Muscle of back (tissue), 13 donors: ENCODE measurements at places on chromosomes 1 and 21.

- DNase-seq = peak; percentile 11
Measured at GRCh38 chr1:248404024-248404423, 1.2 kb downstream of the OR2T1 start.

GRCh38 chr1:112849425-112850033, 106.5 kb downstream of the SLC16A1 start:
- peak; percentile 75 for DNase-seq

GRCh38 chr21:34195335-34195734, 122.0 kb downstream of the MRPS6 start:
- no peak for DNase-seq

DNA sequence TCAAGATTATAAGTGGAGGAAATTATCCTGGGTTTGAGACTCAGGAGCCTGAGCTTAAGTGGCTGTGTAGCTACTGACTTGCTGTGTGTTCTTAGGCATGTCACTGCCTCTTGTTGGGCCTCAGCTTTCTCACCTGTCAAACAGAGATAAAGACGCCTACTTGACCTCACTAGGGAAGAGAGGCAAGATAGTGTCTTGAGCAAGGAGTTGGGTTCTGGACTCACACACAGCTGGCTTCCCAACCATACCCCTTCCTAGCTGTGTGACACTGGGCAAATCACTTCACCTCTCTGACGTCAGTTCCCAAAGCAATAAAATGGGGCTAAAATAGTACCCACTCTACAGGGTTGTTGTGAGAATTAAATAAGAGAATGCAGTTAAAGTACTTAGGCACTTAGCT, 11.6 kb upstream of the EPB41 start:
- no peak for DNase-seq

DNA sequence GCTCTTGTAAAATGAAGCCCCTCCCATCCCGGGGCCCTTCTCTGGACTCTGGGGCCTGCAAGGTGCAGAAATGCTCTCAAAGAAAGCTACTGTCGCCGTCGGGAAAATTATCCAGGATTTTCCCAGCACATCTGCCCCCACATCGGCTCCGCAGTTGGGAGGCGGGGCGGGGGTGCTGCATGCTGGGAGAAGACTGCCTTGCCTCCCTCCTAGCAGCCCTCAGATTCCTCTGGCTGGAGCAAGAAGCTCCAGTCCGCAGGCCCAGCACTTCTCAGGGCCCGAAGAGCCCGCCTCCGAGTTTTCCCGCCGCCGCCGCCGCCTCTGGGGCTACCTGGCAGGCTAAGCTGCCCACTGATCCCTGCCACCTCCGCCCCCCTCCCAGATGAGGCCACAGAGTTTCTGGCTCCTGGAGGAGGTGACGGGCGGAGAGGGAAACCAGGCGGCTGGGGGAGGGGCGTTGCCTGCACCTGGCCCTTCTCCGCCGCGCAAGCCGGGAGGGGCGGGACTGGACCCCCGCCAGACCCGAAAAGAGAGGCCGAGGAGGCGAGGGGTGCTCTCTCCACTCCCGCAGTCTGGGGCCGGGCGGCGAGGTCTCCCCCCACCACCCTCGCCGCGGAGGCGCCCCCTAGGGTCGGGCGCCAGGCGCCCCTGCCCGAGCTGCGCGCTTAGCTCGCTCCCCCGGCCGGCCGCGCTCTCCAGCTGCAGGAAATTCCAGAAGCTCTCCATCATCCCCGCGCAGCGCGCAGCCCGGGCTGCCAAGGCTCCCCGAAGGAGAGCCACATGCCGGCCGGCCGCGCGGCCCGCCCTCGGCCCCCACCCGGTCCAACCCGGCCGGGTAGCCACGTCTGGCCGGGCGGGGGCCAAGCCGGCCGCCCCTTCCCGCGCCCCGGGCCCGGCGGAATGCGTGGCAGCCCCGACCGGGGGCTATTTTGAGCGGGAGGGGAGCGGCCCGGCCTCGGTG, 28.8 kb downstream of the AHDC1 start:
- peak; percentile 96 for DNase-seq

DNA sequence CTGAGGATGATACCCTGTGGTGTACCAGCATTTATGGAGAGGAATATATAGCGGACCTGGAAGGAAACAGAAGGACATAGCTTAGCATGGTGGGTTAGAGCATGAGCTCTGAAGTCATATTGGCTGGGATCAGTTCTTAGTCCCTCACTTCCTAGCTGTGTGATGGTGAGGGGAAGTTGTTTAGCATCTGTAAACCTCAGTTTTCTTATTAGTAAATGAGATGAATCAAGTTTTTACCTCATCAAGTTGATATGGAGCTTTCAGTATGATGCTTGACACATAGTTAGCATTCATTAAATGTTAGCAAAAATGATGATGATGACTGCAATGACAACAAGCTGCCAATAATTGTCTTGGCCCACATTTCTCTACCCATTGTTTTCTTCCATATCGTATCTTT, 84.8 kb downstream of the NEK7 start:
- no peak for DNase-seq

GRCh38 chr1:94658221-94658620, 116.7 kb upstream of the F3 start:
- DNase-seq = peak; percentile 27

DNA sequence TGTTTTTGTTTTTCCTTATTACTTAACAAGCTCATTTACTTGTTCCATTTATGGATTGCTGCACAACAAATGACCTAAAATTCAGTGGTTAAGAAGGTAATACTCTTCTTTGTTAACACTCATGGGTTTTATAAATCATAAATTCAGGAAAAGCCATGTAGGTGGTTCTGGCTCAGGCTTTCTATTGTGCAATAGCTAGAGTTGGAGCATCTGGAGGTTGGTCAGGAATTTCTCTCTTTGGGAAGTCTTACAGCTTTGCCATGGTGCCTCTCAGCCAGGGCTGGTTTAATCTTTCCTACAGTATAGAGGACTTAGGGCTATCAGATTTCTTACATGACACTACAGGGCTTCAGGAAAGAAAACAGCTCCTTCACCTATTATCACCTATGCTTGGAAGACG, 1677.1 kb downstream of the KCNT2 start:
- no peak for DNase-seq
